Activated T-helper 1 cell treated with Interleukin-2 at 50 U/mL for 16 hours (primary cell): ENCODE measurements at places on chromosomes 3 and 15.

GRCh38 chr3:195878424-195879274 is 29.7 kb downstream of the TNK2 start:
- no peak for DNase-seq

GRCh38 chr3:79558943-79559342 is 208.9 kb downstream of the ROBO1 start:
- DNase-seq: no peak

DNA sequence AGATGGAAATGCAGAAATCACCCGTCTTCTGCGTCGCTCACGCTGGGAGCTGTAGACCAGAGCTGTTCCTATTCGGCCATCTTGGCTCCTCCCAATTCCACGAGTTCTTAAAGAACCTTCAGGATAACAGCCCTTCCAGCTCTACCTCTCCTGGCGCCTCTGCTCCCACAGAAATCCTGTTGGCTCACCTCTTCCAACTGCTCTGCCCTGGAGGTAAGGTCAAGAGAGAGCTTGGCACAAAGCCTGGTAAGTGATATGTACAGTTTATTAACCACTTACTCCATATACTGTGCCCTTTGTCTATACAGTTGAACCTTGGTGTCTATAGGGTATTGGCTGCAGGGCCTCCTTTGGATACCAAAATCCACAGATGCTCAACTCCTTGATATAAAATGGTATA is 17.8 kb upstream of the FGF12 start:
- no peak for DNase-seq

DNA sequence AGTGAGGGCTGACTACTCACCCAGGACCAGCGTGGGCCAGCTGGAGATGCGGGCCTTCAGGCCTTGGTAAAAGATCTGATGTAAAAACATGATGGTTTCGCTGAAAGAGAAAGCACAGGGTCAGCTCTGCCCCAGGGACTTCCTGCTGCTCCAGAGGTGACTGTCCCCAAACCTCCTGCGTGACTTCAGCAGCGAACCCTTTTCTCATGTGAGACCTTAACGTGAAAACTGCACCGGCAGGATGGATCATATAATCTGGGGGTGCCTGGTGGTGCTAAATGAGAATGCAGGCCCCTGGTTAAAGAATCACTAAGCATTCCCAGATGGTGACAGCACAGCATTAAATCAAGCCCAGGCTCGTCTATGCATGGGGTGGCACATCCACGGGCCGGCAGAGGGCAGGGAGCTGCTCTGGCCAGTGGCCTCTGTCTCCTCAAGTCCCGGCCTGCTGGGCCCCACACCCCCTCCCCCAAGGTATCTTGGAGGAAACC is 55.4 kb downstream of the RASGRF1 start:
- no peak for DNase-seq

DNA sequence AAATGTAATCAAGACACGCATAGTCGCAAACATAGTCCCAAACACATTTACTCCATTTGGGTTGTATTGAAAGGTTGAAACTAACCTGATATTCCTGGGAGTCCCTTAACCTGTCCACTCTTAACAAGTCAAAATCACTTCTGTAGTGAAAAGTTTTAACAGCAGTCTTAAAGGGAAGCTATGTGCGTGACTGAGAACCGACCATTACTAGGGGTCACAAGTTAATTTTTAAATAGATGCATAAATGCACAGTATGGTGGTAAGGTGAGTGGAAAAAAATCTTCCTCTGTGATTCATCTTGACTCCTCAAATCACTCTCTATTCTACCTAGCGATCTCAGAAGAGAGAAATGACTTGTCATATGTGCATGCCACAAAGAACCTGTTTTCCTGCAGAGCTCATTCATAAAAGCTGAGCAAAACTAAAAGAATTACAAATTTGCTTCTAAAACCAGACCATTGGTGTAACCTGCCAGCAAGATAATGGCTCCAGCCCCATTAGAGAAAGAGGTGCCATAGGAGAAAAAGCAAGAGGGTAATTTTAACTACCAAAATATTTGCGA is 4.8 kb downstream of the GPR15 start:
- DNase-seq: no peak

DNA sequence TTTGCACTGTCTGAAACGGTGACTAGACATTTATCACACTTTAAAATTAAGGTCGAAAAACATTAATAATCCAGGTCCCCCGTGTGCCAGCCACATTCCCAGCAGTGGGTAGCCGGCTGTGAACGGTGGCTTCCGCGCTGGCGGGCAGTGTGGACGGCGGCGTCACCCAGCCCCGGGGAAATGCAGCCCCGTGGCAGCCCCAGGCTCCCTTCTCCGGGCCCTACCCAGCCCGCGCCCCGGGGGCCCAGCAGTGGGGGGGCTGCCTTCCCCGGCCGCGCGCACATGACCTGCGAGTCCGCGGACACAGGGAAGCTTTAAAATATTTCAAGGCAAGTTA is 25.3 kb downstream of the GABRA5 start:
- no peak for DNase-seq
